ENCODE measurements at places on chromosomes 12 and 14.
A peak's percentile ranks its signal among the peaks of the same experiment; 100 is the strongest.

DNA sequence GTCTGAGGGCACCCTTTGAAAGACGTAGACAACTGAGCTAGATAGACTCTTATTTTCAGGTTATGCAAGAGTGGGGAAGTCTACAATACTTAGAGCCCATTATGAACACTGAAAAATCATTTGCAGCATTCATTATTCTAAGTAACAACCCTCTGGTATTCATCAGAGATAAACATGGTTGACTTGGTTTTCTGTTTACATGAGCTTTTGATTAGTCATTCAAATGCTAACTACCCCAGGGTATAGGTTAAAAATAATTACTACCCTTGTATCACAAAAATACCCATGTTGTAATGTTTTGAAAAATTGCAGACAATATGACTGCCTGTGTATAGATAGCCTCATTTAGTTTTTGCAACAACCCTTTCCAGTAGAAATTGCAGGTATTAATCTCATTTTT lies 78.5 kb downstream of the PPFIBP1 start:
- no peak for DNase-seq

GRCh38 chr12:39804898-39805297 lies 185.3 kb upstream of the ABCD2 start:
- no peak for DNase-seq

GRCh38 chr12:111685322-111685810 lies 390 bp downstream of the BRAP start:
- DNase-seq = no peak

GRCh38 chr14:65170768-65171507 lies 68.6 kb upstream of the MAX start:
- peak; percentile 22 for DNase-seq

- DNase-seq = no peak
These were observed 63.2 kb upstream of the RFX4 start for GRCh38 chr12:106519607-106520021.

GRCh38 chr12:480831-481816 lies 21.4 kb downstream of the B4GALNT3 start:
- no peak for DNase-seq

DNA sequence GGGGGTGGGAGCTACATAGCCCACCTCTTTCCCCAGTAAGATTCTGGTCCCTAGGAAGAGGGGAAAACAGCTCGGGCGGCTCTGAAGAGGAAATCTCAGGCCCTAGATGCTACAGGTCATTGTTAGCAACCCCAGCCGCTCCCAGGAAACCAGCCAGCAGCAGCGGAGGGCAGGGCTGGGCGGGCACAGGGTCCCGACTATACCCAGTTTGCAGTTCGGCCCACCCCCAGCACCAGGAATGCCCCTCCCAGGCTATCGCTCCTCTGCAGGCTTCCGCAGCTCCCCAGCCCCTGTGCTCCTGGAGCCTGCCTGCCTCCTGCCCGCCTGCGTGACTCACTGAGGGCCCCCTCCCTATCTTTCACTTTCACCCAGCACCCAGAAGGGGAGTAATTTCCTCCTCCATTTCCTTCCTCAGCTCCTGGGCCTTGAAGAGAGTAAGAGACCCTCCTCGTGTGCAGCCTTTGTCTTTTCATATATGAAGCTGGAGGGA lies 27.2 kb upstream of the PNMA1 start:
- peak; percentile 54 for DNase-seq

- no peak for DNase-seq
These were observed 71.9 kb downstream of the NRXN3 start for GRCh38 chr14:78242086-78242485.

GRCh38 chr14:92407410-92407809 lies 84.4 kb downstream of the SLC24A4 start:
- no peak for DNase-seq

- no peak for DNase-seq
These were observed 348.5 kb downstream of the NPAS3 start for GRCh38 chr14:33287189-33287588.

DNA sequence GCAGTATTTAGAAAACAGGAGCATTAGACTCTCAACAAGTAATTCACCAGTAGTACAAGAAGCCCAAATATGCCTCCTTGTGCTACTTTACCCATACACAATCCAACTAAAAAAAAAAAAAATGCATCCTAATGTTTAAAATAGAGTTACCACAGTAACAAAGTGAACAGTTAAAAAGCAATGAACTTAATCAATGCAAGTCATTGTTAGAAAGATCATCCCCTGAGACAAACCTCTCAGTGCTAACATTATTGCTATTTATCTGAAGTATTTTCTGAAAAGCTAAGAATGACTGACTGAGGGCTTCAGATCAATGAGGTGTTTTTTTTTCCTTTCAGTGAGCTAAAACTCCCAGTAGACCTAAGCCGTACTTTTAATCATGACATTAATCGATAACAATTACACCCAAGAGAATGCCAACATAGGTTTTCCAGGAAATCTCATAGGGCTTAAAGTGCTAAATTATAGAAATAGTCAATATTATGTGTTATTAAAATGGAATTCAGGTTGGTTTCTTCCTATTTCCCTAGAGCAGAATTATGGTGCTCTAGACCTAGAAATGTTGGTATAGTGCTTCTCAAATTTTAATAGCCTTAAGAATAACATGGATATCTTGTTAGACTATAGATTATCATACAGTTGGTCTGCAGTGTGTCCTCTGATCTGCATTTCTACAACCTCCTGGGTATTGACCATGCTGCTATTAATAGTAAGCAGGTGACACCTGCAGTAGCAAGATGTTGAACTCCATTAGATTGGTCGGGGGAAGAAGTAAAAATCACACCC lies 123.0 kb downstream of the PRKD1 start:
- DNase-seq = no peak

DNA sequence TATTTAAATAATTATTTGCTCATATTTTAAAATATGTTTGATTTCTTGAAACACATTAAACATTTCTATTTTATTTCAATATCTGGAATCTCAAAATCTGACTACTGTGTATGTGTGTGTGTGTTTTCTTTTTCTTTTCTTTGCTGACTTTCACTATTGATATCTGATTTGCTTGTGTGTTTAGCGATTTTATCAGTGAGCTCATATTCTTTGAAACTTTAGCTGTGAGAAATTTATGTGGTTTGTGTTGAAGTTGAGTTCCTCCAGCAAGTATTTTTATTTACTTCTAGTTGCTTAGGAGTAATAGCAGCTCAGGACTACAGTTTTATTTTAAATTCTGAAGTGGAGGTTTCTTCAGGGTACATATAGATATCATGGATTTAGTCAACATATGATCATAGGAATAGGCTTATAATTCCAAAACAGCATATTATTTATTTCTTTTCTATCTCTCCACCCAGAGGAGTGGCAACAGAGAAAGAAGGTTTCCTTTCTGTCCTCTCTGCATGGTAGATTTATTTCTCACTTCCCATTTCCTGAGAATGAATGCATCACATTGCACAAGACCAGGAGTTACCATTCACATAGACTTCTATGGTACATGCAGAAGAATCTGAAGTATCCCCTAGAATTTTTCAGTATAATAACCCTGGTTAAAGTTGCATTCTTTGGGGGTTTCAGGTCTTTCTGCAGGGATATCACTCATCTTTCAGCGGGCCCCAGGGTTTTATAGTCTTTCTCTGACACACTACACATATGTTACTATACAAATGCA lies 60.5 kb downstream of the PTPRQ start:
- DNase-seq = no peak

DNA sequence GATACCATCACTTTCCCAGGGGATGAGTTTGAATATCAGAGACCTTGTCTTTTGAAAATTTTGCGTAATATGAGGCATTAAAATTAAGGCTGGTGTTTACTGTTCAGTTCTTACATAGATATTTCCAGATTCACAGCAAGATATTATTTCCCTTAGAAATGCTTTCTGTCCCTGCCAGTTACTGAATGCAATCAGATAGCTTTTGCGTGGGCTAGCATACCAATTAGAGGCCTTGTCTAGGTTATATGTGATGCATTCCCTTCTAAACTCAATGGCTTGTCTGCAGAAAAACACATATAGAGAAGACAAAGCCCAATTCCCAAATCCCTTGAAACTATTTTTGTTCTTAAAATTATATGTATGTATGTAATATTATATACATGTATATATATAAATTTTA lies 167.8 kb downstream of the RMST start:
- DNase-seq = no peak

- DNase-seq = no peak
These were observed 18.9 kb upstream of the MAP3K9 start for GRCh38 chr14:70828188-70828587.

DNA sequence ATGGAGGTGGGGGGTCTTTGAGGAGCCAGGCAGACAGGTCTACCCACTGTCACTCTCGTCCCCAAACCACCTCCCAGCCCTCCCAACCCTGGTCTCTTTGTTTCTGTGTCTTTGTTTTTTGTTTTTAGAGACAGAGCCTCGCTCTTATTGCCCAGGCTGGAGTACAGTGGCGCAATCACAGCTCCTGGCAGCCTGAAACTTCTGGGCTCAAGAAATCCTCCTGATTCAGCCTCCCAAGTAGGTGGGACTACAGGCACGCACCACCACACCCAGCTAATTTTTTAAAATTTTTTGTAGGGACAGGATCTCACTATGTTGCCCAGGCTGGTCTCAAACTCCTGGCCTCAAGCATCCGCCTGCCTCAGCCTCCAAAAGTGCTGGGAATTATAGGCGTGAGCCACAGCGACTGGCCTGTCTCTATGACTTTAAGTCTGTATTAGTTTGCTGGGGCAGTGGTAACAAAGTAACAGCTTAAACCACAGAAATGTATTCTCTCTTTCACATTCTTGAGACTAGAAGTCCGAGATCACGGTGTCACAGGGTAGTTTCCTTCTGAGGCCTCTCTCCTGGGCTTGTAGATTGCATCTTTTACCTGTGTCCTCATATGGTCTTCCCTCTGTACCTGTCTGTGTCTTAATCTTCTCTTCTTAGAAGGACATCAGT lies 26.1 kb downstream of the DTX1 start:
- DNase-seq = no peak

GRCh38 chr12:13104409-13104808 lies 942 bp upstream of the GSG1 start:
- no peak for DNase-seq

DNA sequence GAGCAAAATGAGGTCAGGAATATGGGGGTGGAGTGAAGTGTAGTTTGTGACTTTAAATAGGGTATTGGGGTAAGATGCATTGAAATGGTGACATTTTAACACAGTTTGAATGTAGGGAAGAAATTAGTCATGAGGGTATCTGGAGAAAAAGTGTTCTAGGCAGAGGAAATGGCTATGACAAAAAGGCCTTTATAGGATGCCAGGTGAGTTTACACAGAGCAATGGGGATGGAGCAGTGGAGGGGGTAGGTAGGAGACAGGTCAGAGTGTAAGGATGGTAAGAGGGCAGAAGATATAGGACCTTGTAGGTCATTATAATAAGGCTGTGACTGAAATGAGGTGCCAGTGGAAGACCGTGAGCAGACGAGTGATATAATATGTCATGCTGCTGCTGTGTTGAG lies 30.4 kb downstream of the HEATR5A start:
- no peak for DNase-seq

DNA sequence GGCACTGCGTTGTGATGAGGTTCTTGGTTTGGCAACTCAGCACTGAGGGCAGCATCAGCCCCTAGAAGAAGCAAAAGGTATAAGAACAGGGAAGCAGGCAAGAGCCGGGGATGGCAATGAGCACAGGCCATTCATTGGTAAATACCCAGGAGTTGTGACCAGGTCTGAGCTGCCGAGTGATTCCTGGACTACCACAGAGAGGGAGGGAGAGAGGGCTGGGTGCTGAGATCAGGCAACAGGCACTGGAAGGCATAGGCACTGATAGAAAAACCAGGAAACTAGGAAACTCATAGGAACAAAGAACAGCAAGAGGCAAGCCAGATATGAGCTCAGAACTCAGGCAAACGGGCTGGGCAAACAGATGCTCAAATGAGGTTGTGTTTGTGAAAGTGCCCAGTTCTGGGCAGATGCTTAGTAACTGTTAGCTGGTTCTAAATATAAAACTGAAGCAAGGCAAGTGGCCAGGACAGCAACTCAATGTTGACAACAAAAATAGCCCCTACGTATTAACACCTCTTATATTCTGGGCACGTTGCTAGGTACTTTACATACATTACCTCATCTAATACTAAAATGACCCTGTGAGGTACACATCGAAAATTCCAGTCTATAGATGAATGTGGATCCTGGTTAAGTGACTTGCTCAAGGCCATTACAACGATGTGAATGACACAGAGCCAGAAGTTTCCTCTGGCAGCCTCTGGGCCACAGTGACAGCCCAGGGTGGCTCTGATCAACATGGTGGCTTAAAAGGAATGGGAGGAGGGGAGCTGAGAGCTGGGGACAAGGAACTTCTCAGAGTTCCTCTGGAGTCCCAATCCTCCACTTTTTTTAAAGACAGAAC lies 121.1 kb downstream of the PRMT8 start:
- DNase-seq = no peak

DNA sequence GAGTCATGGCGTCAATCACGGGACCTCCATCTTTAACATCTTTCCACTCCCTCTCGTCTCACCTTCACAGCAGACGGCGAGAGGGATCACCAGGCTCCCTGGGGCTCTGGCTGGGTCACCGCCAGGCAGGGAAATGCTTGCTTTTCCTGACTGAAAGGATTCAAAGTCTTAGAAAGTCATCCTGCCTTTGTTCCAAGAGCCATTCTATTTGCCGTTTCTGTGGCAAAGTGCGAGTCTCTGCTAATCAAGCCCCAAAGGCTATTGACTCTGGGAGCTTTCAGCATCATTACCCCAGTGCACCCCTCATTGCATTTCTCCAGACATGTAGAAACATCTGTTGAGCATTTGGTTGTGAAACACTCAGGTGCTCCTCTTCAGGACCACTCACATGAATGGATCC lies 69.6 kb downstream of the GSC start:
- no peak for DNase-seq

GRCh38 chr12:7856516-7856915 lies 16.2 kb downstream of the SLC2A14 start:
- no peak for DNase-seq

DNA sequence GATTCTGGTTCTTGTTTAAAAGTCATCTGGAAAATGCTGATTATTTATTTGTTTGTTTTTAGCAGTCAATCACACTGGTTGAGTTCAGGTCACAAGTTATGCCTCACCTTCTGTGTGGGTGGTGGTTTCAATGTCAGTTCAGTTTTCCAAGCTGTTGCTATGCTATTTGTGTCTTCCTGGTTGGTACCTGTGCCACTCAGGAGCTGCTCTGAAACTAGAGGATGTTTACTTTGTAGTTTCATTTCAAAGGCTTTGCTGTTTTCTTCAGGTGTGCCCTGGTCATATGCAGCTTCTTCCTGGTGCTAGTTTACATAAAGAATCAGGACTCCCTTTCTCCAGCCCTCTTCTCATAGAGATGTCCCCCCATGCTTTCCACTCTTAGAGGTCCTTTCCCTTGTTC lies 75.7 kb upstream of the PPP4R3A start:
- no peak for DNase-seq
